ENCODE measurements at places on chromosomes 1 and 21.

GRCh38 chr1:108211014-108211413 is 10.9 kb upstream of the SLC25A24 start:
- no peak for DNase-seq

GRCh38 chr1:37177230-37177864 is 143.0 kb upstream of the GRIK3 start:
- peak; percentile 35 for DNase-seq

DNA sequence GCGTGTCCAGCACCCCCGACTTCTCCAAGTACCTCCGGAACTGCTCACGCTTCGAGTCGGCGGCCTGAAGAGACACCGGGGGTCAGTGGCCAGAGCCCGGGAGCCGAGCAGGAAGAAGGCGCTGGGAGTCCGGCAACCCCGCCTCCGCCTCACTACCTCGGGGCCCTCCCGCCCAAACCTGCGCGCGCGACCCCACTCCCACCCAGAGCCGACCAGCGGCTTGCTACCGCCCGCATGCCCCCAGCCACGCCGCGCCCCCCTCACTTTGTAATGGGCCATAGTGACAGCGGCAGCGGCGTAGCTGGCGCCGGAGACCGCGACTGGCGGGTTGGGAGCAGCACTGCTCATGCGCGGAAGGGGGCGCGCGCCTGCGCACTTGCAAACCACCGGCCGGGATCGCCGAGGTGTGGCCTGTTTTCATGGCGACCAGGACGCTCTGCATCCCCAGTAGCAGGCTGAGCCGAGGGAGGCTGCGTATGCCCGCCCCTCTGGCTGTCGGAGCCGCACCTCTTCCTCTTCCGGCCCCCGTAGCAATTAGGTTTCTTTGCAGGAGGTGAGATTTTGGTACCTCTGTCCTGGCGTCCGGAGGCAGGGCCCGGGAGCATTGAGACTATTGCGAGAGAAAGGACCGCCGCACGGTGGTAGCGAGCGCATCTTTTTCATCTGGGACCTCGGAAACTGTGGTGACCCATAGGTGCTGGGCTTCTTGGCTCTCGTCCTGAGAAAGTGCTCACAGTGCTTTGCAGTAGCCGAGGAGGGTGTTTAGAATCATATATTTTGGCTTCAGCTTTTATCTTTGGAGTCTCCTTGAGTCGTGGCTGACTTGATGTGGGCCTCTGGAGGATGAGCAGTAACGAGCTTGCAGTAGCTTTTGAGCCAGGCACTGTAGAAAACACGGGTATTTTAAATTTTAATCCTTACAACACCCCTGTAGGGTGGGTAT is at the start of gene MYCBP:
Gene MYCBP (minus strand): TSS at position 322 of the 943 bp plus-strand sequence. CDS start 43 bp downstream, at position 279.
- DNase-seq: peak; percentile 95

- DNase-seq: no peak
These were observed 8.3 kb downstream of the TENT5C start for GRCh38 chr1:117613969-117614729.

DNA sequence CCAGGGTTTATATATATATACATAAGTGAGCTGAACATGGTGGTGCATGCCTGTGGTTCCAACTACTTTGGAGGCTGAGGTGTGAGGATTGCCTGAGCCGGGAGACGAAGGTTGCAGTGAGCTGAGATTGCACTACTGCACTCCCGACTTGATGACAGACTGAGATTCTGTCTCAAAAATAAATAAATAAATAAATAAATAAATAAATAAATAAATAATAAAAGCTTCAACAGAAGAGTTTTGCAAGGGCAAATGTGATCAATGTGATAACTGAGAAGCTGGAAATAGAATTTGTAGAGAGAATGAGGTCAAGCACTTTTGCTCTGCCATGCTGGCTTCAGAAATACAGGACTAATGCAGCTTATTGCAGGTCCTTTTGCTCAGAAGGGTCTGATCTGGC is 855.8 kb upstream of the PRMT6 start:
- DNase-seq: no peak

GRCh38 chr1:116453906-116454305 is 80.9 kb downstream of the ATP1A1 start:
- DNase-seq: no peak

- no peak for DNase-seq
These were observed 8.8 kb downstream of the CDA start for GRCh38 chr1:20597650-20598049.

GRCh38 chr1:155052439-155053395 is 1.6 kb downstream of the ADAM15 start:
- DNase-seq: no peak

DNA sequence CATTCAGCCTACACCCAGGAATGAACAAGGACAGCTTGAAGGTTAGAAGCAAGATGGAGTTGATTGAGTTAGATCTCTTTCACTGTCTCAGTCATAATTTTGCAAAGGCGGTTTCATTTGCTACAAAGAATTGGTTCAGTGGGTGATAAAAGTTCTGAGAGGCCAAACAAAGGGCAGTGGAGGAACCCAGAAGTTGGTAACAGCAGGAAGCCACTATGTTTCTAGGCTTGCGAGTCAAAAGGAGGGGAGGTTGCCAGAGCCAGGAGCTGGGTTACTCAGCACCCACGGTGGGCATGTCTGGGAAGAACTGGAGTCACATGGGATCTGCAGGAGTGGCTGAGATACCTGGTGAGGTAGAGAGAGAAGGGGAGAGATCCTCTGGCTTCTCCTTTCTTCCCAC is 64.2 kb upstream of the MRPS6 start:
- no peak for DNase-seq

GRCh38 chr21:39503123-39503762 is 51.5 kb downstream of the SH3BGR start:
- DNase-seq: no peak

DNA sequence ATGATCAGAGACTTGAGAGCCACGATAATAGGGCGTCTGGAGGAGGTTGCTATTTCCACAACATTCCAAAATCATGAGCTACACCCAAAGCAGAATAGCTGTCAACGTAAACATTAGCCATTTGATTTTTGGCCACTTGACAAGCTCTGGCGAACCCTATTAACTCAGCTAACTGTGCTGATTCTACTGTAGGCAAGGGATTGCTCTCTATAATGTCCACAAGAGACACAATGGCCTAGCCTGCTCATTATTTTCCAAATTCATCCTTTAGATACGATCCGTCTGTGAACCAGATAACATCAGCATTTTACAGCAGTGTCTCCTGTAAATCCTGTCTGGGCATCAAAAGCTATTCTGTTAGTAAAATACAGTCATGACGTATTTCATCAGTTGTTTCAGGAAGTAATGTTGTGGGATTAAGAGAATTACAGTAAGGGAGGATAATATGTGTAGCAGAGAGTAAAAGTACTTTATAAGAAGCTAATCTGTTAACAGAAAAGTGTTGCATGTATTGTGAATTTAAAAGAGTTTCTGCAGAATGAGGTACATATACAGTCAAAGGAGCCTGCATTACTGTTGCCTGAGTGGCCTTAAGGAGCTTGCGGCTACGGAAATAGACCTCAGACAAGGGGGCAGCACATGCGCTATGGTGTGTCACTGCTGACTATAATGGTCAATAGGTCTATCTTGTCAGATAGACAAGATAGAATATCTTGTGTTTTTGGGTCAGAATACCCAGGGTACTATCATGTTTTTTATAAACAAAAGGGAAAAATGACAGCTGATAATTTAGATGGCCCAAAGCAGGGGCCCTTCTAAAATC is 44.9 kb upstream of the TINAGL1 start:
- peak; percentile 83 for DNase-seq

- DNase-seq: peak; percentile 70
These were observed 485.3 kb upstream of the PTBP2 start for GRCh38 chr1:96236156-96236739.

DNA sequence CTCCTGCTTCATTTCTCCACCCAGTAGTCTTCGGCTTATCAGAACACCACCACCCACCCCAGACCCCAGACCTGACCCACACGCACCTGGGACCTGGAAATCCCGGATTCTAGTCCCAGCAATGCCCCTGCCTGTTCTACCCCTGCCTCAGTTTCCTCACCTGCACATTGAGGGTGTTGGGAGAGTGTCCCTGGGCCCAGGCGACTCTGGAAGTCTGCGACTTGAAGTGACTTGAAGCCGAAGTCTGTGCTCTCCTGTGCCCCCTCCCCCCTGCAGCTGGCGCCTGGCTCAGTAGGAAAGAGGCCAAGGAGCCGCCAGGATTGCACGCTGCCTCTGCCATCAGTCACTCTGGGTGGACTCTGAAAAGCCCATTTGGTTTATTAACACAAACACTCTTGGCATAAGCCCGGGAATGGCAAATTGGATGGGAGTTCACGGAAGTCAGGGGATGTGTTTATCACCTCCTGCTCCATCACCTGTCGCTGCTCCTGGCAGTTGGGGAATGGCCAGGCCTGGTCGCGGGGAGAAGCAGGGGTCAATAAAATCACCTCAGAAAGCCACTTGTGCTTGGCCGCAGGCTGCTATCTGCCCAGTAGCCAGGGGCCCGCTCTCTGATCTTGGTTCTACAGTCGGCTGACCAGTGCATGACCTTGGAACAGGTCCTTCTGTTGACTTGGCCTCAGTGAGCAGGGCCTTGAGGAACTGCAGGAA is 132.7 kb downstream of the ACTL8 start:
- DNase-seq: no peak

GRCh38 chr1:172733815-172734214 is 74.9 kb downstream of the FASLG start:
- DNase-seq: no peak

- peak; percentile 82 for DNase-seq
These were observed 54.5 kb downstream of the GPR161 start for GRCh38 chr1:168082008-168082876.

- no peak for DNase-seq
These were observed 112.3 kb upstream of the IFFO2 start for GRCh38 chr1:19068639-19069276.

DNA sequence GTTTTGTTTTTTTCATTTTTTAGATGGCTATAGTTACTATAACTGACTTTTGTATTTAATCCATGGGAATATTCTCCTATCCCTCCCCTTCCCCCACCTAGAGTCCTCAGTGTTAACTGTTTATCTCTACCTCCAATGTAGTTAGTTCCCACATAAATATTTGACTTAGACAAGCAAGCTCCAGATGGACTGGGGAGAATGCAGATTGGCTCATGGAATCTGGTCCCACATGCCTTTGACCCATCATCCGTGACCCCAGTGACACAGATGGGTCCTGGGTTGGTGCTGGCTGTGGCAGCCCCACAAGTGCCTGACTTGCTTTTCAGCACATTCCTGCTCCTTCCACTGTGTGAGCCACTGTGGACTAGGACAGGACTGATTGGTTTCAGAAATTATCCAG is 41.8 kb downstream of the ATP2B4 start:
- DNase-seq: no peak

GRCh38 chr1:166322470-166322869 is 155.7 kb upstream of the FAM78B start:
- DNase-seq: no peak

- no peak for DNase-seq
These were observed 114.3 kb downstream of the NAV1 start for GRCh38 chr1:201653233-201653632.

DNA sequence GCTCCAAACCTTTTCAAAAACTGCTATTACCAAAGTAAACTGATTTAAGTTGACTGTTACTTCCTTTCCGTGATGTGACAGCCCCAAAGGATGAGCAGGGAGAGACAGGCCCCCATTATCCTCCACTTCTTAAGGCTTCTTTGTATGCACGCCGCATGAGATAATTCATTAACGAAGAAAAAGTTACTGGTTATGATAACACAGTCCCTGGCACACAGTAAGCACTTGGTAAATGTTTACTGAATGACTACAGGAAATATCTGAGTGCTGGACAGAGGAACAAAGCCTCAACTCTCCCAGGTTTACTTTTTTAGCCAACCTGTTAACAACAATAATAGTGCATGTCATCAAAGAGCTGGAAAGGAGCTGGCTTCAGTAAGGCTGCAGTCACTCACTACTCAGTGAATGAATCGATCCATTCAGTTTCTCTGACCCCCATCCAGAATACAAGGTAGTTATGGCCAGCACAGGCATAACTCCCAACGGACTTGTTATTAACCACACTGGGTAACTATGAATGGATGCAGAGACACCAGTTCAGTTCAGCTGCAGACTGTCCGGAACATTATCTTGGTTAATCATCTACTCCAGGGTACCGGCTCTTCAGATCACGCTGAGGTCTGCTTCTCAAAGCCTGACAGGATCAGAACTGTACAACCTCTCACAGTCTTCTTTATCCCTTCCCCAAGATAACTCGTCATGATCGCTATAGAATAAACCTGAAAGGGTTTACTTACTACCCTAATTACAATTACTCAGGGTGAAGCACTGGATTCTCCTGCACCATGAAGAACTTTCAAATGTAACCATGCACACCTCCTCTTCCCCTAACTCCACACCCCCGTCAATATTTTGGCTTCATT is 58.3 kb downstream of the TGFBR3 start:
- DNase-seq: no peak

DNA sequence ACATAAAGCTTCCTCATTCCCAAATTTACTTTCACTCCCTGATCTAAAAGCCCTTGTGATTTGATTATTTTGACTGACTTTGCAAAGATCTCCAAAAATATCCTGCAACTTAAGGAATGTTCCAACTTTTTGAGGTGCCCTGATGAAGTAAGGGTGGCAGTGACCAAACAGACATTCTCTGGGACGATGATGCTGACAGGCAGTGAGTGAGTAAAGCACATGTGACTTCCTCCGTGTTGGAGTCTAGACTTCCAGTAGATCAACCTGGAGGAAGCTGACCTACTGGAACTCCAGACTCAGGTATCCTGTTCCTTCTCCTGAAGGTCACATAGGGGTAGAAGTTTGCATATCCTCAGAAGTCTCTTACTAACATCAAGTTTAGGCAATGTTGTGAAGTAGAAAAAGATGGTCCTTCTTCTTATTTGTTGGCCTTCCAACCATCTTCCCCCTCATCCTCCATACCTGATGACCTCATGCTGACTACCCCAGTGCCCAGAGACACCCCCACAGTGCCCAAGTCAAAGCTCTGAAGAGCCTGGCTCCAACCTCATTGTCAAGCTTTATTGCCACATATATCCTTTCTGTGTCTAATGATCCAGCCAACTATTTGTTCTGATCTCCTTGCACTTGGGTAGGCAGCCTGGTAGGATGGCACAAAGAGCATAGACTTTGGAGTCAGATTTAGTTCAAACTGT is 16.0 kb downstream of the TNFSF4 start:
- no peak for DNase-seq

DNA sequence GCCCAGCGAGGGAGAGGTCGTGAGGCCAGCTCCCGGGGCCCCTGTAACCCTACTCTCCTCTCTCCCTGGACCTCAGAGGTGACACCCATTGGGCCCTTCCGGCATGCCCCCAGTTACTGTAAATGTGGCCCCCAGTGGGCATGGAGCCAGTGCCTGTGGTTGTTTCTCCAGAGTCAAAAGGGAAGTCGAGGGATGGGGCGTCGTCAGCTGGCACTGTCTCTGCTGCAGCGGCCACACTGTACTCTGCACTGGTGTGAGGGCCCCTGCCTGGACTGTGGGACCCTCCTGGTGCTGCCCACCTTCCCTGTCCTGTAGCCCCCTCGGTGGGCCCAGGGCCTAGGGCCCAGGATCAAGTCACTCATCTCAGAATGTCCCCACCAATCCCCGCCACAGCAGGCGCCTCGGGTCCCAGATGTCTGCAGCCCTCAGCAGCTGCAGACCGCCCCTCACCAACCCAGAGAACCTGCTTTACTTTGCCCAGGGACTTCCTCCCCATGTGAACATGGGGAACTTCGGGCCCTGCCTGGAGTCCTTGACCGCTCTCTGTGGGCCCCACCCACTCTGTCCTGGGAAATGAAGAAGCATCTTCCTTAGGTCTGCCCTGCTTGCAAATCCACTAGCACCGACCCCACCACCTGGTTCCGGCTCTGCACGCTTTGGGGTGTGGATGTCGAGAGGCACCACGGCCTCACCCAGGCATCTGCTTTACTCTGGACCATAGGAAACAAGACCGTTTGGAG is 23.7 kb upstream of the TNFRSF1B start:
- DNase-seq: no peak
